ENCODE measurements at places on chromosomes 12 and 14.

GRCh38 chr12:95629392-95629791 lies 78.1 kb upstream of the USP44 start:
- DNase-seq = no peak

DNA sequence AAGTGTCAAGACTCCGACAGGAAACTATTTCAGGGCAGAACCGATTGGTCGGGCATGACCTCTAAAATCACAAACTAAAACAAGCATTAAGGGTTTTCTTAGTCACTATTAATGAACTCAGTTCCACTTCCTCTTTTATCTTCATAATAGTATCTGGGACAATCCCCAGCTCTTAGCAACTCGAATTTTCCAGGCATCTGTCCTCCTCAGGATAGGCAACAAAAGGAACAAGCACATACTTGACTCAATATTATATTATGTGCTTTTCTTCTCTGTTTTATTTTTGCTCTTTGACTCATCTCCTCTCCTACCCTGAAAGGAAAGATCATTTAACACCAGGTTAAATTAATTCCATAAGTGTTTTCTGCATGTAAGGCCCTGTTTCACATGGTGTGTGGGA lies 638.3 kb upstream of the TBX3 start:
- DNase-seq = no peak

DNA sequence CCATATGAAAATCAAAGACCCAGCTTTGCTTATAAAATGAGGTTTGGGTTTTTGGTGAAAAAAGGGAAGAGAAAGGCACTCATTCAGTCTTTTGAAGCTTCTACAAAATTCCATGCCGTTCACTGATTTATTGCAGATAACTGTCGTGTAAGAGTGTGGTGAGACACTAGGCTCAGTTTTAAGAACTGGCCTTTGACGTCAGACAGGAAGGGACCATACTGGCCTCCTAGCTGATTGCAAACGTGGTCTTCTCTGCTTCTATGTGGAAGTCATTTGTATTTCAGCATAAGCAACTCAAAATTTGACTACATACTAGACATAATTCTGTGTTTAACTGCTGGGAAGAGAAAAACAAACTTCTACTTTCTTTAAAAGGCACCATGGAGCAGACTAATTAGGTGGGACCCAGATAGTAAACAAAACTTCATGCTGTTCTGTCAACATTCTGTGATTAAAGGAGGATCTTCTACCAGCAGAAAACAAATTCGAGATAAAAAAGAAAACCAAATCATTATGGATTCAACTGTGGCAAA lies 168.7 kb downstream of the TTC7B start:
- DNase-seq = no peak

- no peak for DNase-seq
These were observed 115.0 kb upstream of the EGLN3 start for GRCh38 chr14:34065690-34066391.

GRCh38 chr14:21070610-21071224 lies 613 bp downstream of the ARHGEF40 start:
- no peak for DNase-seq

- no peak for DNase-seq
These were observed 20.2 kb upstream of the PPP1R13B start for GRCh38 chr14:103867523-103867953.

DNA sequence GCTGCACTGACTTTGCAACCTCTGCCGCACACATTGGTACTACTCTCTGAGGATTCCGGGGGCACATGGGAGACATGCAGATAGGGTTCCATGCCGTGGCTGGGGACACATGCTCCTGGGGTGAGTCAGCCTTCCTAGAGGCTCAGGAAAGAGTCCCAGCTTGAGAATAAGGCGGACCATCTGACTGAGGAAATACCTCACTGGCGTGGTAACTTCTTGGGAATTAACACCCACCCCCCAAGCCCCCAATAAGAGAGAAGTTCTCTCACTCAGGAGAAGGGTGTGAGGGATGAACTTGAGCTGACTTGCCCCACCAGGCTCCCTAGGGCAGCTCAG lies 23.2 kb downstream of the PLXNC1 start:
- no peak for DNase-seq

DNA sequence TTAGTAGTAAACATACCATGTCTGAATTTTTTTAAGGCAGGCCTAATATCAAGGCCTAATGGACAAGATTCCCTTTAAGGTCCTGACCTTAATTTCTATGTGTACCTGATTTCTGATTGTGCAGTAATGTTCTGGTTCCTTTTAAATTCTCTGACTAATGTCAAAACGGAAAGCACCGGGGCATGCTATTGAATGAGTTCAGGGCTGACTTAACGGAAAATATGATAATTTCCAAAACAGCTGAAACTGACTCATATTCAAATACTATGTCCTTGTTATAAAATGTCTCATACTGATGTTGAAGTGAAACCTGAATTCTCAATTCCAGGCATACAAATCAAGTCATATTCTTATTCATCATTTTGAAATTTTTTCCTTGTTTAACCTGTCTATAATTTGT lies 6.7 kb downstream of the TAS2R43 start:
- no peak for DNase-seq
